Bone marrow (tissue), 2 donors: ENCODE measurements at places on chromosomes 13 and 19.

- DNase-seq: peak; percentile 5
These were observed 3.4 kb downstream of the DMKN start for GRCh38 chr19:35509861-35510625.

GRCh38 chr13:37412241-37412921, 186.2 kb downstream of the POSTN start:
- DNase-seq: no peak

- DNase-seq: no peak
These were observed 60.5 kb downstream of the EFNB2 start for GRCh38 chr13:106474912-106475311.

DNA sequence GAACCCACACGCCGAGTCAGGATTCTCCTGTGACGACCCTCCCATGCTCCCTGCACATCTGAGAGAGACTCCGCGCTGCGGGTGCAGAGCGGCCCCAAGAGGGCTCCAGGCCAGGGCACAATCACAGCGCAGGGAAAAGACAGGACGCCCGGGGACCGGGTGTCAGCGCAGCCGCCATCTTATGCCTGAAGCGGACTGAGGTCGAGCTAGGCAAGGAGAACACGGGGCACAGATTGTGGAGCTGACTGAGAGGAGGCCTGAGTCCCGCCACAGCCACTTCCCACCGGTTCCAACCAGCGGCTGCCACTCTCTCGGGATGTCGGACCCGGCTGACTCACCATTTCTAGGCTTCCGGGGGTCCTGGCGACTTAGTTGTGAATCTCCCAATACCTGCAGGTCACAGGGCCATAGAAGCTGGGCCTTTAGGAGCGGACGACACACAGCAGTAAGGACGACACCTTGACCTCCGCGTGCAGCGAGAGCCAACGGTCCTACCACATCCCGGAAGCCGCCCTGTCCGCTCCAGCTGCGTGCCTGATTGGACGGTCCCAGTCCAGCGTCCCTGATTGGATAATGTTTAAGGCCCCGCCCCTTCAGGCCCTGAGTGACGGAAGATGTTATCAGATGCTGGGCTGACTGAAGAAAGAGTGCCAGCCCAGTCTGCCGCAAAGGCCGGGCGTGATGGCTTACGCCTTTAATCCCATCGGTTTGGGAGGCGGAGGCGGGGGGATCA, at the start of gene ZNF728:
Gene ZNF728, minus strand, starts transcription at position 487 of the 733 bp plus-strand sequence. Its CDS starts 146 bp downstream, at position 341.
- DNase-seq: no peak

- no peak for DNase-seq
These were observed 150.4 kb downstream of the NALCN start for GRCh38 chr13:101265934-101266333.

DNA sequence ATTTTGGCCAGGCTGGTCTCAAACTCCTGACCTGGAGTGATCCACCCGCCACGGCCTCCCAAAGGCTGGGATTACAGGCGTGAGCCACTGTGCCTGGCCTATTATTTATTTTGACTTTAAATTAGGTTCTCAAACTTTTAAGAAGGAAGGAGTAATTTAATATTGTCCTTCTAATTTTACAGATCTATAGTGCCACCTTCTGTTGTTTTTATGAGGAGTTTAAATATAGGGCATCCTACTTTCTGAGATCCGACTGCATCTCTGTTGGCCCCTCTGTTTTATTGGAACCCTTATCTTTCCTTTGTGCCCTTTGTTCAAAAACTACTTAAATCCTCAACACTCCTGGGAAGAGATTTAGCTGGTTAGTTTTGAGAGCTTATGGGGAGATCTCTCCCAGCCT, 25.4 kb upstream of the ZMYM5 start:
- no peak for DNase-seq

- DNase-seq: no peak
These were observed 32.4 kb upstream of the CEACAM21 start for GRCh38 chr19:41543582-41543981.

GRCh38 chr19:6774821-6775707, 2.6 kb downstream of the VAV1 start:
- DNase-seq: peak; percentile 20

DNA sequence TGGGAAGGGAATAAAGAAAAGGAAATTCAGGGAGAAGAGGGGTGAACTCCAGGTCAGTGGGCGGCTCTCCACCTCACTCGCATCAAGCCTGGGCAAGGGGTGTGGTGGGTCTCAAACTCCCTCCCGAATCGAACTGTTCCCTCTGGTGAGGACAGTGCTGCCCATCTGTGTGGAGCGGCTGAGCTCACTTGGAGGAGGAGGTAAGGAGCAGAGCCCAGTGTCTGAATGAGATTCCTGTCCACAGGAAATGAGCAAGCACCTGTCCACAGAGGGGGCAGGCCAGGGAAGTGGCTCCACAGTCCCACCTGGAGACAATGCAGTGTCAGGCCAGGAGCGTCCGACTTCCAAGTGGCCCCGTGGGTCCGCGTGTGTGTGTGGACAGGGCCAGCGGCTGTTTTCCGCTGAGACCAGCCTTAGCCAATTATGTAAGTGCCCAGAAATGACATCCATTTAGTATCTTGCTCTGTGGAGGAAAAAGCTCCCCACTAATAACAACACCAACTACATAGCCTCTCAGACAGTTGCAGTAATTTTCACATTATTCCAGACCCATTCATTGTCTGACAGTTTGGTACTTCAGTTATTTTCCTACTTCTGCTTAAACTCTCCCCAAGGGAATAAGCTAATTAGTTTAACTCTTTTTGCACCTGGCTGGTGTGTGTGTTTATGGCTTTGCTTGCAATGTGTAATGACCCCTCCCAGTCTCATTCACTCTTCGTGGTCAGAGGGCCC, 114.6 kb downstream of the SOX1 start:
- DNase-seq: no peak

DNA sequence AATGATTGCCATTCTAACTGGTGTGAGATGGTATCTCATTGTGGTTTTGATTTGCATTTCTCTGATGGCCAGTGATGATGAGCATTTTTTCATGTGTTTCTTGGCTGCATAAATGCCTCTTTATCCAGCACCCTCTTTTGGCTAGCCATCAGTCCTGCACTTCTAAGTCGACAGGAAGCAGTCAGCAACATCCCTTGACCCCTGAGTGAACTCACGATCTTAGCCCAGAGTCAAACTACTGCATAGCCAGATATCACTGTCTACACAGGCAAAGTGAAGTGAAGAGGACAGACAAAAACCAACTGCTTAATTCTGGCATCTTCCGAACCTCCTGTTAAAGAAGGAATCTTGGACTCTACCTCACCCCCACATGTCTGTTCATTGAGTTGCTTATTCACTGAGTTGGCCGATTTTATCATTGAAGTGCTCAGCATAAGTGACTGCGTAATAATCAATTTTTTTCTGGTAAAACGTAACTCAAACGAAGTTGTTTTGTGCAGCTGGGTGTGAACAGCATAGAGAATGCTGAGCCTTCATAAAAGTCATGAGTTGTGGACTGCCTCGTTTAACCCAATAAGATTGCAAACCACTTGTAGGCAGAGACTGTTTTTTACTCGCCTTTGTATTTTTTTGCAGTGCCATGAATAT, 304.2 kb downstream of the COG6 start:
- no peak for DNase-seq

GRCh38 chr19:11767633-11768133, 883 bp downstream of the ZNF441 start:
- DNase-seq: no peak

- DNase-seq: no peak
These were observed 12.2 kb upstream of the LILRA5 start for GRCh38 chr19:54325194-54325621.

GRCh38 chr19:35124098-35125060, 8.8 kb downstream of the FXYD3 start:
- peak; percentile 67 for DNase-seq

DNA sequence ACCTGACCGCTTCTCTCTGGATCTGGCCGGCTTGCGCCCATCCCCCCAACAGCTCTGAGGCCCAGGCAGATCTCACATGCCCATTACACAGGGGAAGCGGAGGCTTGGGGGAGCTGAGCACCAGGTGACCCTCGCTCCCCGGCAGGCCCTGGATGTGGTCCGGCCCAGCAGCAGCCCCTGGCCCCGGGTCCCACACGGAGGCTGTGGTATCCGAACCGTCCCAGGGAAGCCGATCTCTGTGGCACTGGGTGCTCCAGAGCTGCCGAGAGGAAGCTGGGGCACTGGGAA, 27.7 kb downstream of the SBNO2 start:
- DNase-seq: no peak

DNA sequence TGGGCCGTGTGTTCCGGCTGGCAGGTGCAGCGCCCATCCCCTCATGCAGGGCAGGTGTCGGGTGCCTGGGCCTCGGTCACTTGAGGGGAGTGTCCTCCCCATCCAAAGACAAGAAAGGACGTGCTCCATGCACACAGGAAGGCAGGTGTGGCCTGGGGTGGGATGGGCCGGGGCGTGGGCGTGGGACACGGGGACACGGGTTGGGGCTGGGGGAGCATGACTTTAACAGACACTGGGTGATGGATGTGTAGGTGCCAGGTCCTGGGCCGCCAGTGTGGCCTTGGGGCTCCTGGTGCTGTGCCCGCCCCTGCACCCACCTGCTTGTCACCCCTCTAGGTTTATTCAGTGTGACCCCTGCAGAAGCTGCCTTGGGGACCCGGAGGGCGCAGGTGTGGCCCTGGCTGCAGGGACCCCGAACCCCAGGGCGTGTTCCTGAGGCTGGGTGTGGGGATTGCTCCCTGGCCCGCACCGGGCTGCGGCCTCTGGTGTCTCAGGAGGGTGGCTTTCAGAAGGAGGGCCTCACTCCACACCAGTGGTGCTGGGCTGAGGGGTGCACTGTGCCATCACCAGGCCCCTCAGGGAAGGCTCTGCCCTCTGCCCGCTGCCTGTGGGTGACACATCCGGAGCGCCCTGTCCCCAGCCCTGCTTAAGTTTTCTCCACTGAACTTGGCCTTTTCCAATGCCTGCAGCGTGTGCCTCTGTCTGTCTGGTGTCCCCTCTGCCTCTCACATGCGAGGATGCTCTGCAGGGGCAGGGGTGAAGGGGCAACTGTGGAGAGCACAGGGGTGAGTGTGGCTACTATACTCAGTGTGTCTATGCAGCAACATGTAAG, 5.2 kb downstream of the TMEM255B start:
- DNase-seq: no peak

DNA sequence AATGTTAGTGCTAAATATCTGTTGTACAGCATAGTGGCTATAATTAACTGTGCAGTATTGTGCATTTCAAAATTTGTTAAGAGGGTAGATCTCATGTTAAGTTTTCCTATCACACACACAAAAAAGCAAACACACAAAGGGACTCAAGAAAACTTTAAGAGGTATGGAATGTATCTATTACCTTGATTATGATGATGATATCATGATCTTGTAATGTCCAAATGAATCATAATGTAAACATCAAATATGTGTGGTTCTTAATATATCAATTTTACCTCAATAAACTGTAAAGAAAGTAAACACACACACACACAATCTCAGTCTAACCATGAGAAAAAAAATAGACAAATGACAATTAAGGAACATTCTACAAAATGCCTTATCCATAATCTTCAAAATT, 934.6 kb downstream of the SLITRK1 start:
- DNase-seq: no peak

- no peak for DNase-seq
These were observed 384.3 kb downstream of the HS6ST3 start for GRCh38 chr13:96474181-96474557.

GRCh38 chr13:44667943-44668342, 91.8 kb upstream of the TSC22D1 start:
- DNase-seq: no peak

DNA sequence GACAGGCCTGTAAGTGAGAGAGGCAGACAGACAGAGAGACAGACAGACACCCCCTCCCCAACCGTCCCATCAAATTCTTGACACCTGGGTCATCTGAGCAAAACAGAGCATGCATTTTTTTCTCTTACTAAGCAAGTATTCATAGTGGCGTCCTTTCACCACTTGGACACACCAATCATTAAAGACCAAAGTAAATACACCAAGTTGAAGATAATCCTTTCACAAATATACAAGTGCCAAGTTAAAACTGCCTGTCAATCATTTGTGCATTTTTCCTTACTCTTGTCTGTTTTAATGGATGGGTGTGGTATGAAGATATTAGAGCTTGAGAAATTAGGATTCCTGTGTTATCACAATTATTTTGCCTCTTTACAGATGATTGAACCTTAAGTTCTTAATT, 337.3 kb downstream of the ATP8A2 start:
- no peak for DNase-seq

- DNase-seq: no peak
These were observed 10.6 kb downstream of the DCAF15 start for GRCh38 chr19:13962699-13963602.

DNA sequence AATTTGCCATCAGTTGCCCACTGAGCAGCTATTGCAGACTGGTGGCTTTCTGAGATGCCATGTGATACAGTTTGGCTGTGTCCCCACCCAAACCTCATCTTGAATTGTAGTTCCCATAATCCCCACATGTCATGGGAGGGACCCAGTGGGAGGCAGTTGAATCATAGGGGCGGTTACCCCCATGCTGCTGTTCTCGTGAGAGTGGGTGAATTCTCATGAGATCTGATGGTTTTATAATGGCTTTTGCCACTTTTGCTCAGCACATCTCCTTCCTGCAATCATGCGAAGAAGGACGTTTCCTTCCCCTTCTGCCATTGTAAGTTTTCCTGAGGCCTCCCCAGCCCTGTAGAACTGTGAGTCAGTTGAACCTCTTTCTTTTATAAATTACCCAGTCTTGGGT, 34.8 kb upstream of the ANKRD10 start:
- no peak for DNase-seq

DNA sequence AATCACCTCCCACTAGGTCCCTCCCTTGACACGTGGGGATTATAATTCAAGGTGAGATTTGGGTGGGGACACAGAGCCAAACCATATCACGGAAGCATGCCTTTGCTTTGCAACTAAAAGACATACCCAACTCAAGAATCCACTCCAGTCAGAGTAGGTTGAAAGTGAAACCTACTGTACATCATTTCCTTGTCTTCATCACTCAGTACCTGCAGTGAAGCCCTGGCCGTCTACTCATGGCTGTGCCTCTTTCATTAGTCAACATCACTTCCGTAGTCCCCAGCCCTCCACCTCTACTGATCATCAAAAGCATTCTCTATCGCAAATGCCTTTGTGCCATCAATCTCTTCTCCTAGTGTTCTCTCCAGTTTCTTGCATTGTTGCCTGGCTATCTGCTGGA, 343.1 kb upstream of the ARGLU1 start:
- DNase-seq: no peak

- no peak for DNase-seq
These were observed 30.1 kb downstream of the ZAR1L start for GRCh38 chr13:32284927-32285632.

- DNase-seq: peak; percentile 38
These were observed at the start of gene LIN7B for GRCh38 chr19:49113762-49114629. TSS of gene LIN7B (plus strand) at chr19:49114370. CDS start at chr19:49114405, 35 bp downstream.
